ENCODE measurements at places on chromosomes 5 and 9.

DNA sequence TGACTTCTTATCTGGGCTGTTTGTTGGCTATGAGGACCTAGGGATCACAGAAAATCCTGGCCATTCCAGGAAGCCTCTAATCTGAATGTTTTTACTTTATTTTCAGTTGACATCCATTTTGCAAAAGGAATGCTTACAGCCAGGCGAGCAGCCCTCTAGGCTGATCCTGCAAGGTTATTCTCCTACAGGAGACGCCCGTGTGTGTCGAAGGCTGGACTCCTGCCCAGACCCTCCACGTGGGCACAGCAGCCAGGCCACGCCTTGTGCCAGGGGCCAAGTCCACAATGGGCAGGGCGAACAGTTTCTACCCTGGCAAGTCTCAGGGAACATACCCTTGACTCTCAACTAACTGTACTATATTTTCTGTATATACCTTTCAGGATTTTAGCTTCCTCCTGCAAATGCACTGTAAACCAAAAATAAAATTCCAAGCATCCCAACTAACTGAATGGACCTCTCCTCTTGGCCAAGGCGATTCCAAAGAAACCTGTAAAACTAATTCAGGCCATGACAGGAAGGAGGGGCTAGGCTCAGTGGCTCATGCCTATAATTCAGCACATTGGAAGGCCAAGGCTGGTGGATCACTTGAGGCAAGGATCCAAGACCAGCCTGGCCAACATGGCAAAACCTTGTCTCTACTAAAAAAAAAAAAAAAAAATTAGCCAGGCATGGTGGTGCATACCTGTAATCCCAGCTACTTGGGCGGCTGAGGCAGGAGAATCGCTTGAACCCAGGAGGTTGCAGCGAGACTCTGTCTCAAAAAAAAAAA, 5.7 kb downstream of the CMBL start:
- DNase-seq: no peak

GRCh38 chr9:134214766-134215419, 50.5 kb upstream of the RNU6ATAC start:
- DNase-seq: no peak

- no peak for DNase-seq
These were observed 76.6 kb downstream of the RORB start for GRCh38 chr9:74573640-74574191.

DNA sequence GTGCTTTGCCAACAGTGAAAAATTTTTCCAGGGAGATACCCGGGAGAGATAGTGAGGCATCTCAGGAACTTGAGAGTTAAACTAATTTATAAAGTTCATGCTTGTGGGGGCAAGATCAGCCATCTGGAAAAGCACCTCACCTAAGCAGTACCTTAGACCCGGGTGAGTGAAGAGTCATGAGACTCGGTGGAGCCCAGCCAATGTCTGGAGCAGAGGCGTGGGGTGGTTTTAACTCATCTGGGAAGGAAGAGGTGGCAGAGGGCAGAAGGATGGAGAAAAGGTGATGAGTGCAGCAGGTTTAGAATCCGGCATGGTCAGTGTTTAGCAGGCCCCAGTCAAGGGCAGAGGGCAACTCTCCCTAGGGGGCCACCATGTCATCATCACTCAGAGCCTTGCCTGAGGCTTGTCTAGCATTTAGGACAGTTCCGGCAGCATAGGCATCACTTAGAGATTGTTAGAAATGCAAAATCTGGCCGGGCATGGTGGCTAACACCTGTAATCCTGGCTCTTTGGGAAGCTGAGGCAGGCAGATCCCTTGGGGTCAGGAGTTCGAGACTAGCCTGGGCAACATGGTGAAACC, 4.3 kb upstream of the RNF183 start:
- no peak for DNase-seq

GRCh38 chr5:131355971-131356528, 92.2 kb downstream of the CDC42SE2 start:
- DNase-seq: no peak

DNA sequence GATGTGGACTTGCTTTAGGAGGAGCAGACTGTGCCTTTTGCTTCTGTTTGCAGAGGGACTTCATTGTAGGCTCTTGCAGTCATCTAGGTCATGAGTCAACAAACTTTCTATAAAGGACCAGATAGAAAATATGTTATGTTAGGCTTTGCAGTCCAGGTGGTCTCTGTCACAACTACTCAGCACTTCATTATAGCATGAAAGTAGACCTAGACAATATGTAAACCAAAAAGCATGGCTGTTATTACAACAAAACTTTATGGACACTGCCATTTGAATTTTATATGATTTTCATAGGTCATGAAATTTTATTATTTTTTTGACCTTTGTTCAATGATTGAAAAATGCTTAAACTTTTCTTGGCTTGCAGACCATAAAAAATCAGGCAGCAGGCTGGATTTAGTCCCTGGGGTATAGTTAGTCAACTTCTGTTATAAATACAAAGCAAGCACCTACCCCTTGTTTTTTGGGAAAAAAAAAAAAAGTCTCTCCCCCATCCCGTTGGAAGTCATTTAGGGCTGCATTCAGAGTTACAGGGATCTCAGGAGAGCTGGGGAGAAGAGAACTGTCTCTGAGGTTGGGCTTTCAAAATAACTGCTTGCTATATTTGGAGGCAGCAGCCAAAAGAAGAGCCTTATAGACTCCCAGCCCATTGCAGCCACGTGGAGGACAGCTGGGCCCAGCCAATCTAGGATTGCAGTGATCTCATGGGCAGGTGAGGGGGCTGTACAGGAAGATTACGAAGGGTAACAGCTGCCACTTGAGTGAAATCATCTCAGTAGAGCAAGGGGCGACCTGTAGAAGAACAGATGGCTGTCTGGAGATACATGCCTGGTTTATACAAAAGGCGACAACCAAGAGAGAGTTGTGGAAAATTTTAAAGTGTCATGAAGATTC, 136.6 kb upstream of the TNC start:
- DNase-seq: no peak

- no peak for DNase-seq
These were observed 18.6 kb upstream of the NPM1 start for GRCh38 chr5:171369056-171369455.

GRCh38 chr9:3508078-3508431, 17.7 kb downstream of the RFX3 start:
- DNase-seq: no peak

GRCh38 chr9:98230304-98230703, 25.1 kb downstream of the TBC1D2 start:
- DNase-seq: no peak

DNA sequence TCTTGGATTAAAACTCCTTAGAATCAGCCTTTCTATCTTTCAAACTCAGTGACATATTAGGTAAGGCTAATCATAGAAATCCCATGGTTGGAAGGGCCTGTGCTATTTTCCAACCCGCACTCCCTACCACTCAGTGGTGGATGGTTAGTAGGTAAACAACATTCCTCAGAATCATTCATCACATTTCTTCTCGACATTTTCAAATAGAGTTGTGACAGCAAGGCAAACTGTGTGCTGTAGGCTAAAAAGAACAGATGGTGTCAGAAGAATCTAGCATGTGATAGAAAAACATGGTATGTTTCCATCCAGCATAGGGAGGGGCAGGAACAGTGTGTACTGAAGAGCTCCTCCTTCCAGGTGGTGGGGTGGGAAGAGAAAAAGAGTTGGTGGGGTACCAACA, 227.3 kb upstream of the NMUR2 start:
- no peak for DNase-seq

Data from GM04503 (cell line).